ENCODE measurements at places on chromosomes 2 and 18.

- DNase-seq = no peak
Measured at GRCh38 chr18:53534695-53535094, 689.8 kb downstream of the MBD2 start.

DNA sequence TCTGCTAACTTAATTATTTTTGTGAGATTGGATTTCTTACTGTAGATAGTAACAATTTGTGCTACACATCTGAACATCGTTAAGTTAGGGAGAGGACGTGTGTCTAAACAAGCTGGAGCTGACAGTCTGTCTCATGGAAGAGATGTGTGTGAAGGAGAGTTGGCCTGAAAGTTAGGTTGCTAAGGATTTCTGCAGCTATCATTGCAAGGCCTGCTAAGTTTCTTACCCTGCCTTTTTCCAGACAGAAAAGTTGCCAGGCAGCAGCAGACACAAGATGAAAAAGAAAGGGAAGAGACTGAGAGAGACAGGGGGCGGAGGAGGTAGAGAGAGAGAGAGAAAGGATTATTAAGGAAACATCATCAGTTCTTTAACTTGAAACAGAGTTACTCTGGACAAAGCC, 4.1 kb upstream of the LRP1B start:
- no peak for DNase-seq

GRCh38 chr18:62526098-62527025, 3.5 kb downstream of the ZCCHC2 start:
- DNase-seq = peak; percentile 35

DNA sequence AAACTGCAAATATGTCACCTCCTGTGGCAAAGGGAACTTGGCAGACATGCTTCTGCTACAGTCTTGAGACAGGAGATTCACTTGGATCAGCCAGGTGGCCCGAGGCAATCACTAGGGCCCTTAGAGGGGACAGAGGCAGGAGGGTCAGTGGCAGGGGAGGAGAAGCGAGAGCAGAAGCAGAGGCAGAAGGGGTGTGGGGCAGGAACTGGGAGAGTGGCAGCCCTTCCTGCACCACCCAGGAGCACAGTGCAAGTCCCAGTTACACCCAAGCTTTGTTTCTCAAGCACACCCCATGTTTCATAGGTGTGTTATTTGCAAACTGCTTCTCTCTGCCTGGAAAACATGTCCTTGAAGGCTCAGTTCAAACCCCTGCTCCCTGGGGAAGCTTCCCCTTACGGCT, 309.7 kb upstream of the MYT1L start:
- no peak for DNase-seq

GRCh38 chr2:8486141-8486540, 195.7 kb upstream of the ID2 start:
- no peak for DNase-seq

DNA sequence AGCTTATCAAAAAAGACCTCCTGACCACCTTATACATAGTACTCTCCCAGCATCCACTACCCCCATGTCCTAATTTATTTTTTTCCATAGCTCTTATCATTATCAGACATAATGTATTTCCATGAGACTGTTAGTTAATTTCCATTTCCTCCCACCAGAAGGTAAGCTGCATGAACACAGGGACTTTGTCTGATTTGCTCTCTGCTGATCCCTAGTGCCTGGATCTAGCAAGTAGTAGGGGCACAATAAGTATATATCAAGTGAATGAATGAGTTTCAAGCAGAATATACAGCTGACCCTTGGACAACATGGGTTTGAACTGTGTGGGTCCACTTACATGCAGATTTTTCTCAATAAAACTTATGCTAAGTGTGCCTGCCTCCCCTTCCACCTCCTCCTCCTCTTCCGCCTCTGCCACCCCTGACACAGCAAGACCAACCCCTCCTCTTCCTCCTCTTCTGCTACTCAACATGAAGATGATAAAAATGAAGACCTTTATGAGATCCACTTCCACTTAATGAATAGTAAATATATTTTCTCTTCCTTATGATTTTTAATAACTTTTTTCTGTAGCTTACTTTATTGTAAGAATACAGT, 53.8 kb downstream of the CTAGE1 start:
- DNase-seq = no peak

DNA sequence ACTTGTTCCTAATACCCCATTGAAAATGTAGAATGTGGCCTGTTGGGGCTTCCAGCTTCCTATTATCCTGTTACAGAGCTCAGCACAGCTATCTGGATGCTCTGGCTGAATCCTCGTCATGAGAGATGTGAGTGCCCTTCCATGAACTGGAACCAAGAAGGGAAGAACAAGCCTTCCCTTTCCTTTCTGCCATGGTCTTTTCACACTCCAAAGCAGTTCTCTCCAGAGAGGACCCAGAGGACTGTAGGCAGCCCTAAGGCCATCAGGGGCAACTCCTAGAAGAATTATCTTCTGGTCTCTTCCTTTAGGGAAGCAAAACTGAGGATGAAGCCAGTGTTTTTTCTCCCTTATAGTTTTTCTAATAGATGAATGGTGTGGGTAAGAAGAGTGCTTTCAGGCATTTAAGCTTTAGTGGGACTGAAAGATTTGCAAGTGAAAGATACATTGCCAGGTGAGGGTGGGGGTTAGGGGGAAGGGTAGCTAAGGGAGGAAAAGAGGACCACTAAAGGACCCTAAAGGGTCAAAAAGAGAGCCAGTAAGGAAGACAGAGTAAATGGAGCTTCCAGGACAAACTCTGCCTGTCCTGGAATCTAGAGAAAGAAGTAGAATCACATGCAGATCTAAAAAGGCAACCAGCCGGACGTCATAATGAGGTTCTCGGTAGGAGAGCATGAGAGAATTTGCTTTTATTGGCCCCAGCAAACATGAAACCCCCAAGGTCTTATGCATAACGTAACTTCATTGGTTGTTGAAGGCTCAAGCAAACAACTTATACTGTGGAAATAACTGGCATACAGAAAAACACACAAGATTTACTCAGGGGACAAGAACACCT, 12.4 kb upstream of the XPO1 start:
- no peak for DNase-seq

DNA sequence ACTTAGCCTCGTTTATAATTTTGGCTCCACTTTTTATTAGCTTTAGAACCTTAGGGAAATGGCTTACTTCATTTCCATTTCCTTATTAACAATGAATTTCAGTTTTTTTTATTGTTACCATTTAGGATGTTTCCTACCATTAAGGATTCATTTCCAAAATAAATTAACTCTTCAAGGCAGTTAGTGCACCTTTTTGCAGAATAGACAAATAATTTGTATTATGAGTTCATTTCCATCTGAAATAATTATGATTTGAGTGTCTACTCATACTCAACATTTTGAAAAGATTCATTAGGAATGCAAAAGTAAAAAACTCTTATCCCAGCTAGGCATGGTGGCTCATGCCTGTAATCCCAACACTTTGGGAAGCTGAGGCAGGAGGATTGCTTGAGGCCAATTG, 186.8 kb upstream of the STON1 start:
- DNase-seq = no peak

Measured in stimulated activated CD4-positive, alpha-beta T cell treated with anti-CD3 and anti-CD28 coated beads, TNF-alpha, amount 100 ng/mL, for 1 hour (primary cell).